ENCODE measurements at places on chromosomes 3 and 15. TPM values are rescaled to one million over a fixed set of nuclear protein-coding genes. Genes with fewer than 3 reads are reported as not detected.
A peak's percentile ranks its signal among the peaks of the same experiment; 100 is the strongest.

DNA sequence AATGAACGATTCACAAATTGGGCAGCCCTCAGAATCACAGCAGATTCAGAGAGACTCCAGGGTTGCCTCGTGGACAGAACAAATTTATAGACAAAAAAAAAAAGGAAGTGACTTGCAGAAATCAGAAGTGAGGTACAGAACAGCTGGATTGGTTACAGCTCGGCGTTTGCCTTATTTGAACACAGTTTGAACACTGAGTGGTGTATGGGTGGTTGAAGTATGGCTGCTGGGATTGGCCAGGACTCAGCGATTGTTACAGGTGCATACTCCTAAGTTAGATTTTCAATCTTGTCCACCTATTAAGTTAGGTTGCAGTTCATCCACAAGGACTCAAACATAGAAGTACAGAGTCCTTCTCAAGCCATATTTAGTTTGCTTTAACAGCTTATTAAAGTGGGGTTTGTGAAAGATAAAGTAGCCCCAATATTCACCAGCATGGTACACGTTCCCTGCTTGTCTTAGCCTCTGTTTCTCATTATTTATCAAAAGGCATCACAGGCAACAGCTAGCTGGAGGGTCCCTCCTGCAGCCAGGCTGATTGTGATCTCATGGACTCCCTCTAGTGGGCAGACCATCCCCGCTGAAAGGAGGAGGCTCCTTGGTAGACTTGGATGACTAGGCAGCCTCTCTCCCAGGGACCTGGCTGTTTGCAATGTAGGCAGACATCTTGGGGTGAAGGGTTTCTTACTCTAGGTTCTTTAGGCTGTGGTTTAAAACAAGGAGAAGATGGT is 17.6 kb upstream of the ALDH1L1 start:
- peak; percentile 23 for DNase-seq

Gene ADGRG7
- not detected for total RNA-seq

Gene MESP1
- total RNA-seq: 3.1 TPM

DNA sequence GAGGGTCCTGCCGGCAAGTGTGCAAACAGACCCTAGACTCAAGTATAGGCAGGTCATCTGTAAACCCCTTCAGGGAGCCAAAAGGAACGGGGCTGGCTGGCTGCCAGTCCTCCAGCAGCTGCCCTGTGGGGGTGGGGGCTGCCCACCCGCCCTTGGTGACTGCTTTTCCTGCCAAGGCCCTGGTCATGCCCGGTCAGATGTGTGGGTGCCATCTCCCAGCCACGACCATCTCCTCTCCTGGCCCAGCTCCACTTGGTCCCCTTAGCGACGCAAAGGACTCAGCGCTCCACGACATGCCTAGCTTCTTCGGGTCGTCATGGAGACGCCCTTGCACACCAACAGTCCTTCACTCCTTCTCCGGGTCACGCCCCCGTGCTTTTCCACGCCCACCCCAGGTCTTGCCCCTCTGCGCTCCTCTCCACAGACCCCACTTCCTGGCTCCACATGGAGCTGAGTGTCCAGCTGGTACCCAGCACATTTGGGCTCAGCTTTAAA is 2.4 kb downstream of the MUC4 start:
- DNase-seq: no peak

Gene PCNP
- 191 TPM for total RNA-seq

Gene HTR3E
- total RNA-seq: not detected

Gene AP3B2
- 0.18 TPM for total RNA-seq

DNA sequence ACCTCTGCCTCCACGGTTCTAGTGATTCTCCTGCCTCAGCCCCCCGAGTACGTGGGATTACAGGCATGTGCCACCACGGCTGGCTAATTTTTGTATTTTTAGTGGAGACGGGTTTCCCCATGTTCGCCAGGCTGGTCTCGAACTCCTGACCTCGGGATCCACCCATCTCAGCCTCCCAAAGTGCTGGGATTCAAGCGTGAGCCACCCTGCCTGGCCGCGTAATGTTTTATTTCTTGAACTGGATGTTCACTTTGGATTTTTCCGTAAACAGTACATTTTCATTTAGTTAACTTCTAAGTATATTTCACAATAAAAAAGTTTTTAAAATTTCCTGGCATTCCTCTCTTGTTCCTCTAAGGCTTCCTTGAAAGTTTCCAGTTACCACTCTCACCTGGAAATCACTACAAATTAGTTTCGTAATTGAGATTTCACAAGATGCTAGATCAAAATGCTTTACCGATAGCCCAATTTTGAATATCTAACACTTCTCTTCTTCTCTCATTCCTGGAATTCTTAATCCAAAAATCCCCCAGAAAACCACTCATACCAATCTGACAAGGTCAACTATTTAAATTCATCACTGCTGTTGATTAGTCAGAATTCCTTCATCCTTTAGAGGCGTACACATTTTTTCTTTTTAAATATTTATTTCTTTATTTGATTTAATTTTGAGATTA is 44.7 kb upstream of the INO80 start:
- no peak for DNase-seq

DNA sequence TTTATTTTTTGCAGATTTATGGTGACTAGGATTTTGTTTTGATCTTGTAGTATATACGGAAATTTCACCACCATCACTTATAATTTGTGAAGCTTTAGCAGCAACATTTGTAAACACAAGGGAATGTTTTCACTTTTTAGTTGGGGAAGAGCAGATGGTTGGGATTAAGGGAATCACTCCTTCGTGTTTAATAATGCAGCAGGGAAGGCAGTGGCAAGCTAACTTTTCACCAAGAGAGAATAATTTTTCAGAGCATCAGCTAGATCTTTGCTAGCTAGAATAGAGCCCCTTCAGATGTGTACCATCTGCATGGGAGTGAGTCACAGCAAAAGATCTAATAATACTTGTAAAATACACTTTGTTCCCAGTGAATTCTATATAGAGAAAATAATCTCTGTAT is 632.7 kb downstream of the CADM2 start:
- DNase-seq: no peak

DNA sequence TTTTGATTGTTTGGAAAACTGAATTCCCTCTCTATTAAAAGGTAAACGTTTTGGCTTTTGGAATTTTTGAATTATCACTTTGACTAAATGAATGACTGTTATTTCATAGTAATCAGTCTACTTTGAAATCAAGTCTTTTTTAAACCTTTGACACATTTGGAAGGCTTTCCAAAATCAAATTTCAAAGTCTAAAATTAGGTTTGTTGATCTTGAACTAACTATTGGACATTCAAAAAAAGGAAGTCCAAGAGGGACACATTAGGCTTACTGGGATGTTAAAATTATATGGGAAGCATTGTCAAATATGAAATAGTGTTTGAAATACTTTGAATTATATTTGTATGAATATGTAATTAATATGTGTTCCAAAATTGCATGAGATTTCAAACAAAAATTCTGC is 45.2 kb upstream of the AADACL2 start:
- DNase-seq: no peak

- DNase-seq: no peak
Observed at GRCh38 chr15:69067296-69067695, 52.8 kb downstream of the NOX5 start.

DNA sequence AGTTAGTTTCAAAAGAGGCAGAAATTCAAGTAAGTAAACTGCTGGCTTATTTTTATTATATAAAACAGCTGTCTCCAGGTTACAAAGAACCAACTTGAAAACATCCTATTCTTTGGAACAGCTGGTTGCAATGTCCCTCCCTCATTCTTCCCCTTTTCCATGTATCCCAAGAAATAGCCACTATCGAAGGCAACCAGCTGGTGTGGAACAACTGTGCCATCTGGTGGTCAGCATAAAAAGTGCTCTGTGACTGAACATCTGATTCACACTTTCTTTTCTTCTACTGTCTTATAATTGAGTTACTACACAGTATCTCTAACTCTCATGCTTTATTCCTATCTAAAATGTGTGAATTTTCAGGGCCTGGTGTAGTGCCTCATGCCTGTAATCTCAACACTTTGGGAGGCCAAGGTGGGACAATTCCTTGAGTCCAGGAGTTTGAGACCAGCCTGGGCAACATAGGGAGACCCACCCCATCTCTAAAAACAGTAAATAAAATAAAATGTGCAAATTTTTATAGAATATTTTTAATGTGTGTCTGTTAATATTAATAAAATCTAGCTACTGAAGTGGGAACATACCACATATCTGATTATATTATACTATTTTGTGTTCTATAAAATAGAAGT is 9.6 kb downstream of the OSBPL11 start:
- DNase-seq: peak; percentile 18

GRCh38 chr3:181564222-181564621 is 147.5 kb upstream of the SOX2 start:
- no peak for DNase-seq

DNA sequence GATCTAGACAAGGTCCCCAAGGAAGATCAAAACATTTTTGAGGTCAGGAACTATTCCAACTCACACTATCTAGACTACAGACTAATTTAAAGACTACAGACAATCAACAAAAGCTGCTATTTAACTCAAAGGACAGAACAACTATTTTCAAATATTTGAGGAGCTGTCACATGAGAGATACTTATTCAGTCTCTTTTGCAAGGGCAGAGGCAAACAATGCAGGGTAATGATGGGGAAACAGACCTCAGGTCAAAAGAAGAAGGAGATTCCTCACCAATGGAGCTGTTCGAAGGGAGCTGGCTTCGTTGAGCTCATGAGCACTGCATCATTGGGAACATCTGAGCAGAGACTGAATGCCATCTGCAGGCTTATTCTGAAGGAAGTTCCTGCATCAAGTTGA is 231.9 kb downstream of the DTWD1 start:
- no peak for DNase-seq

Gene POC1A
- total RNA-seq: 14.3 TPM

Gene HHATL
- total RNA-seq: not detected

GRCh38 chr3:155500194-155500818 is 206.8 kb upstream of the STRIT1 start:
- DNase-seq: no peak

Gene SRGAP3
- total RNA-seq: 2.0 TPM

DNA sequence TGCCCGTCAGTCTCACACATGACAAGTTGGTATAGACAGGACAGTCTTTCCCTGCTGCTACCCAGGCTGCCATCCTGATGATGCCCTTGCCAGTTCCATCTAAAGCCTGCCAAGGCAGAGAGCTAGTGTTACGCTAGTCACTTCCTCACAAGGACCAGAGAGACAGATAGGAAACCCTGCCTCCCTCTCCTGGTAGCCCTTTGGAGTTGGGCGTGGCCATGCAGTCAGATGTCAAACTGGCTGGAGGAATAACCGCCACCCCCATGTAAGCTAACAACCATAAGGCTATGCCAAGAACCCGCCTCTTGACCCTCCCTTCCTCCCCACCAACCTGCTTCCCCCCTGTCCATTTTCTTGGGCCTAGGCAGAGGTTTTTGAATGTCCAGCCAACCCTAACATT is 2.8 kb downstream of the TMEM115 start:
- no peak for DNase-seq

Gene EXD1
- not detected for total RNA-seq

DNA sequence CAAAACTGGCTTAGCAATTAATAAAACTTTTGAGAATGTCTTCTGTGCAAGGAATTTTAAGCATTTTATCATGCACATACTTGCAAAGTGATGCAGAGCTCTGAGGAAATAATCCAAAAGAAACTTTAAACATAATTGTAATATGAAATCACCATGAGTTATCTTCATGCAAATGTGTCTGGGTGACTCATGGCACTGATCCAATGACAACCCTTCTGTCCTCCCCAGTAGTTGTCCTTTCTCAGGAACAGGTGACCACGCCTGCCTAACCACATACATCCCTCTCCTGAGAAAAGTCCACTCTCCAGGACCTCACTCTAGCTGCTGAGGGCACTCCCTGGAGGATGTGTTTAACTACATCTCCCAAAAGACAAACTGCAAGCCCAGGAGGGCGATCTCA is 530.6 kb upstream of the IL12A start:
- DNase-seq: no peak

Measured in activated T-cell treated with anti-CD3 and anti-CD28 coated beads, Interleukin-2, amount 50 U/mL, for 4 hours (primary cell).